PC-3 (cell line): ENCODE measurements at places on chromosomes 3 and 15. TPM values are rescaled to one million over a fixed set of nuclear protein-coding genes. Genes with fewer than 3 reads are reported as not detected.

GPR27 gene
- total RNA-seq, result 0.07 and 0.58 TPM in 2 replicates

- no peak for DNase-seq
Measured at GRCh38 chr3:10004506-10004905, 17.9 kb upstream of the EMC3 start.

GRCh38 chr3:101944308-101944707 lies 95.0 kb downstream of the NFKBIZ start:
- no peak for DNase-seq

DNA sequence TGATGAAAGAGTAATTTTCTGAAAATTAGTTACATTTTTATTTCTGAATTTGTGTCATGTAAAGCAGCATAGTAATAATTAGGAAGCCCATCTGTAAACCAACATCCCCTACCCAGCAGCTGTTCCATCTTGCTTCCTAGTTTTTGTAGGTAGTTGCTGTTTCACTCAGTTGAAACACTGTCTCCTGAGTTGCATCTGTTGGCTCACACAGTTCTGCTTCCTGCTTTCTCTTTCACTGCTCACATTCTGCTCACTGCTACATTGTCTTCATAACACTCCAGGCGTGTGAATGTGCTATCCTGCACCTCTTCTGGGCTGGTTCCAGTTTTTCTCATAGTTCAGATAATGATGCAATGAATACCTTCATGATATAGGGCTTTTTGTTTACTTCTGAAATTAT lies 123.4 kb downstream of the EPHB1 start:
- no peak for DNase-seq

GRCh38 chr3:155407331-155407730 lies 113.8 kb upstream of the STRIT1 start:
- peak; percentile 28 for DNase-seq

GRCh38 chr15:101250873-101251829 lies 697 bp downstream of the CHSY1 start:
- DNase-seq, result peak; percentile 41

DNA sequence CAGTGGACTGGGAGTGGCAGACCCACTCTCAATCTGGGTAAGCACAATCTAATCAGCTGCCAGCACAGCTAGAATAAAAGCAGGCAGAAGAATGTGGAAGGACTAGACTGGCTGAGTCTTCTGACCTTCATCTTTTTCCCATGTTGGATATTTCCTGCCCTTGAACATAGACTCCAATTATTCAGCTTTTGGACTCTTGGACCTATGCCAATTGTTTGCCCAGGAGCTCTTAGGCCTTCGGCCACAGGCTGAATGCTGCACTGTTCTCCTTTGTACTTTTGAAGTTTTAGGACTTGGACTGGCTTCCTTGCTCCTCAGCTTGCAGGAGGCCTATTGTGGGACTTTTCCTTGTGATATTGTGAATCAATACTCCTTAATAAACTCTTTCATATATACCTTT lies 477.7 kb upstream of the ZNF385D start:
- no peak for DNase-seq

ANKRD34C gene
- not detected in 2 replicates for total RNA-seq

PRTG gene
- total RNA-seq, result 1.4 and 5.2 TPM in 2 replicates

GRCh38 chr3:149476225-149476624 lies 1.7 kb downstream of the TM4SF4 start:
- no peak for DNase-seq
